ENCODE measurements at places on chromosomes 7 and 10.

DNA sequence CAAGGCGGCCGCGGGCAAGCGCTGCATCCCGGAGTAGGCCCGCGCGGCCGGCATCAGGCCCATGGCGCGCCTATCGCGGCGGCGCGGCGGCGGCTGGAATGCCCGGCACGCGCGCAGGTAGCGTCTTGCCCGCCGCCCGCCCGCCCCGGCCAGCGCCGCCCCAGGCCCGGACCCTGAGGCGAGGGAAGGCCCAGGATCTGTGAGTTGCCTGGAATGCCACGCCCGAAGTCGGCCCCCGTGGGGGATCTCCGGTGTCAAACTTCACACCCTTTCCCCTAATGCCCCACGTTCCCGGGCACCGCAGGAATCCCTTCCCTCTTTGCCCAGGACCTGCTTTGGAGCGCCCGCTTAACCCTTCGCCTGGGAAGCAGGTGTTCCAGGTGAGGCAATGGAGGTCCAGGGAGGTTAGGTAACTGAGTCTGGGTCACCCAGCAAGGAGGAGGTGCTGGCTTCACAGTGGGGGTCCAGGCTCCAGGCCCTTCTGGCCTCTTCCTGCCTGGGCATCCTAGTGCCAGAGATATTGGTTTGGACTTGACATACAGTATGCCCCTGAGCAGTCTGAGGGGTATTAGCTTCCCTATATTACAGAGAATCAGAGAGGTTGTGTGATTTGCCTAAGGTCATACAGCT is 138.1 kb downstream of the ARHGAP22 start:
- peak; percentile 76 for DNase-seq

GRCh38 chr7:91957823-91958222 is 17.2 kb downstream of the AKAP9 start:
- no peak for DNase-seq

DNA sequence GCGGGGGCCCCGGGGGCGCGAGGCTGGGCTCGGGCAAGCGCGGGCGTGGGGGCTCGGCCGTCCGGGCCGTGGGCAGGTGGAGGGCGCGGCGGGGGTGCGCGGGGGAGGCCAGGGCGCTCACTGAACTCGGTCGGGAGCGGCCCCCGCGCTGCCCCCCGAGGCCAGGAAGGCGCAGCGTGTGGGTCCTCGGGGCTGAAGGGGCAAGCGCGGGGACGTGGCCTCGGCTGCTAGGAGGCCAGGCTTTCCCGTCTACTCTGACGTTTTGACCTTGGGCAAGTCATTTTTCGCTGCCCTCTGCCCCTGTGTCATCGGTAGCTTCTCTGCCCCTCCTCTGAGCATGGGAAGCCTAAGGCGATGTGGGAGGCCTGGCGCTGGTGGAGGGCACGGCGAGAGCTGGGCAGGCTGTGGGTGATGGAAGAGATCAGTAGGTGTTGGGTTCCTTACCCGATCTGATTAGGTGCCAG is 441 bp downstream of the FBH1 start:
- DNase-seq = peak; percentile 44

DNA sequence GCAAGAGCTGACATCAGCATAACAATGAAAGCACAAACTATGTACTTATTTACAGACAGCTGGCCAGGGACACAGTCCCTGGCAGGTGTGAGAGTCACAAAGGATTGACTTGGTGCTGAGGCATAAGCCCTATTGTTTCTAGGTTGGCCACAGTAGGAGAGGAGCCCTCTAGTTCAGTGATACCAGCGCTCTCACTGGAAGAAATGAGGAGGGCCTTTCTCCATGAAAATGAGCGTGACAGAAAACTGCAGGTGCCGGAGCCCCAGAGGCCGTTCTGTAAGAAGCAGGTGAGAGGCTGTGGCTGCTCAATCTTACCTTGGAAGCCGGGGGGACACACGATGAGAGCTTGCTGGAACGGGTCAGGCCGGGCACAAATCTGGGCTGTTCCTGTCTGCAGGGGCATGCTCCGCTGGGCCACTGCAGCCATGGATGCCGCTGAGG is 90.5 kb downstream of the CLEC2L start:
- DNase-seq = no peak

- DNase-seq = peak; percentile 79
Observed at GRCh38 chr7:4189131-4189570, 492.9 kb upstream of the FOXK1 start.

- DNase-seq = no peak
Observed at GRCh38 chr7:106039486-106040060, 72.5 kb downstream of the SYPL1 start.

- DNase-seq = peak; percentile 48
Observed at GRCh38 chr7:82605247-82605864, 161.8 kb upstream of the CACNA2D1 start.

GRCh38 chr7:3028758-3029093 is 14.9 kb downstream of the CARD11 start:
- DNase-seq = no peak

DNA sequence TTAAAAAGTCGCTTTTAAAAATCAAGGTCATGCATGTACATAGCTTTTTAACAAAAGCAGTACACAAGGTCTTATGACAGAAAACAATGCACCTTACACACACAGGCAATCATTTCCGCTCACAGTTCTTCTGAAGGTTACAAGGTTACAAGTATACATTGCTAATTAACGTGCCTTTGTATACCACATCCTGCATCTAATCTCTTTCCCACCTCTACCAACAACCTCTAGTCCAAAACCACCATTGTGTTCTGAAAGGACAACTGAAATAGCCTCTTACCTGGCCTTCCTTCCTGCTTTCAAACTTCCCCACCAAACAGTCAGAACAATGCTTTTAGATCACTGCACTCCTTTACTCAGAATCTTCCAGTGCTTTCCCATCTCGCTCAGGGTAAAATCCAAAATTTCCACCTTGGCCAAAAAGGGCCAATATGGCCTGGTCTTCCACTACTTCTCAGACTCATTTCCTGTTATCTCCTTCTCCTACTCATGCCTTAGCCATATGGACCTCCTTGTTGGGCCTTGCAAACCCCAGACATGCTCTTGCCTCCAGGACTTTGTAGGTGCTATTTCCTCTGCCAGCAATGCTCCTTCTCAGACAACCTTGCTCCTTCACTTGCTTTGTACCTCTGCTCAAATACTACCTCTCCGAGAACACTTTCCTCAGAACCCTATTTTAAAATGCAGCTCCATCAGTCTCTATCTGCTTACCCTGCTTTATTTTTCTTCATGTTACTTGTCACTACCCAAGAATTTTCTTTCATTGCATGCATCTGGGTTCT is 205.4 kb downstream of the DNAJC1 start:
- no peak for DNase-seq

DNA sequence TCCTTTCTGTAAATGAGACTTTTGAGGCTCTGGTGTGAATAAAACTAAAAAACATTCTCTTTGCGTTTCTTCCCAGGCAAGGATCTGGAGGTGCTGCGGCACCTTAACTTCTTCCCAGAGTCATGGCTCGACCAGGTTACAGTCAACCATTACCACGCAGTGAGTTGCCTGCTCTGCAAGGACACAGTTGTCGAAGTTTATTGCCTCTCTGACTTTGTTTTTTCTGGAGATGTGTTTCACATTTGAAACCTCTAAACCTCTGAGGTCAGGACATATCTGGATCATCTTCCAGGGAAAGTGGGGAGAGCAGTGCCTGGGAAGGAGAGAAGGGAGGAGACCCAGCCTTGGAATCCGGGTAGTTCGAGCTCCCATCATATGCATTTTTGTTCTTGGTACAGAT is 43.4 kb upstream of the PLEKHA1 start:
- no peak for DNase-seq

DNA sequence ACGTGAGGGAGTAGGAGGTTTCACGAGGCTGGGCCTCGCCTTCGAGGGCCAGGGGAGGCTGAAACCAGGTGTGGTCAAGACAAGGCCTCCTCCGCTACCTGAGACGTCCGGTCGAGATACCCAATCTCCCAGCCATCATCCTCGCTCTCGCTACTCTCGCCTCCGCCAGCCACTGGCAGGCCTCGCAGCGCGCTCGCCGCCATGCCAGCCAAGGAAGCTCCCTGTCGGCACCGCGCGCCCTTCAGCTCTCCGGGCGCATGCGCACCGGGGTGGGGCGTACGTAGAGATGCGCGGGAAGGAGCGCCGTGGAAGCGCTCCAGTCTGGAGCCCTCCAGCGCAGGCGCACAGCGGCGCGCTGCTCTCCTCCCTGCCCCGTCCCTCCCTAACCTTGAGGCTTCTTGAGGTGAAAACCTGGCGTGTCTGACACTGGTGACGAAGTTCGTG is at the start of gene ASZ1:
ASZ1 (minus strand) TSS at position 236 of the 444 bp plus-strand sequence; CDS start at position 203, 33 bp downstream.
- DNase-seq = no peak

GRCh38 chr7:92705831-92706230 is 115.6 kb upstream of the FAM133B start:
- DNase-seq = peak; percentile 24

DNA sequence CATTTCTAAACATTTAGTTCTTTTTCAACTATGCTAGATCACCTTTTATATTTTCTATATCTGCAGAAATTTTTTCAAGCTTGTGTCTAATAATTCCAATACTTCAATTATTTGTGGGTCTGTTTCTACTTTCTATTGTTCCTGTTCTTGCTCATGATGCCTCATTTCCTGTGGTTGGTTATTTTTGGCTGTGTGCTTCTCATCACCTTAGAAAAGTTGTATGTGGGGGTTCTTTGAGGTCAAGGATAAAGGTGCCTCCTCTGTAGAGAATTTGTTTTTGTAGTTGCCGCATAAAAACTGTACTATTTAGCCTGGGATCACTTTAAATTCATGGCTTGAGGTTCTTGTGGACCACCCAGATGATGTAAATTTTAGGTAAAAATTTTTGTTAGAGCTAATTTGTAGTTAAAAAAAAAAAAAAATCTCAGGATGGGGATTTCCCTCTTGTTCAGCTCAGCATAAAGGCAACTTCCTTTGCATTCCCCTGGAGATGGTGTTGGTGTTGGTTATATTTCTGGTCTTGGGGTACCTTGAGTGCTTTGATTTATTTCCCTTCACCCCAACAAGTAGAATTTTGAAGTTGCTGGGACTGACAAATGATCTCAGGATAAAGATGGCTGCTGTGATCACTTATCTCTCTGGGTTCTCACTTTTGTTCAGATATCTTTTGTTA is 27.0 kb upstream of the JAZF1 start:
- peak; percentile 51 for DNase-seq

- DNase-seq = no peak
Observed at GRCh38 chr7:137544453-137545058, 201.0 kb upstream of the PTN start.

- no peak for DNase-seq
Observed at GRCh38 chr7:42986213-42986612, 54.0 kb downstream of the MRPL32 start.

DNA sequence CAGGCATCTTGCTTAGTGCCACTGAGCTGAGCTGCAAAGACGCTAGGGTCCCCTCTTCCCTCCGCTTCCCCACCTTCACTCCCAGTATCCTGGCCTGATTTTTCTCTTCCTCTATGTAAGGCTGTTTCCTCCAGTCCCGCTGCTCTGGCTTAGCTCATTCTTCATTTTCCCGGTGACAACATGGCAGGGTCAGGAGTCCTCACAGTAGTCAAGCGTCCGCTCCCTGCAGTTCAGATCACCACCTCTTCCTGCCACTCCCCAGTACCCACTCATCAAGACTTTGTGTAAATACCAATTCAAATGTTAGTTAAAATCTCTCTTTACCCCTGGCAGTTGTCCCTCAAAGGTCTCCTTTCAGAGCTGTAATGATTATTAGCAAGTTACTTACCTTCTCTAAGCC is 650.4 kb upstream of the CELF2 start:
- no peak for DNase-seq

GRCh38 chr7:84237533-84238173 is 43.1 kb upstream of the SEMA3A start:
- DNase-seq = peak; percentile 96

- no peak for DNase-seq
Observed at GRCh38 chr10:76218035-76218434, 786.6 kb downstream of the LRMDA start.

- no peak for DNase-seq
Observed at GRCh38 chr7:94654783-94655125, 1.2 kb downstream of the SGCE start.

GRCh38 chr7:47188136-47188535 is 393.8 kb downstream of the TNS3 start:
- no peak for DNase-seq

GRCh38 chr7:47361746-47362215 is 220.1 kb downstream of the TNS3 start:
- DNase-seq = peak; percentile 97

DNA sequence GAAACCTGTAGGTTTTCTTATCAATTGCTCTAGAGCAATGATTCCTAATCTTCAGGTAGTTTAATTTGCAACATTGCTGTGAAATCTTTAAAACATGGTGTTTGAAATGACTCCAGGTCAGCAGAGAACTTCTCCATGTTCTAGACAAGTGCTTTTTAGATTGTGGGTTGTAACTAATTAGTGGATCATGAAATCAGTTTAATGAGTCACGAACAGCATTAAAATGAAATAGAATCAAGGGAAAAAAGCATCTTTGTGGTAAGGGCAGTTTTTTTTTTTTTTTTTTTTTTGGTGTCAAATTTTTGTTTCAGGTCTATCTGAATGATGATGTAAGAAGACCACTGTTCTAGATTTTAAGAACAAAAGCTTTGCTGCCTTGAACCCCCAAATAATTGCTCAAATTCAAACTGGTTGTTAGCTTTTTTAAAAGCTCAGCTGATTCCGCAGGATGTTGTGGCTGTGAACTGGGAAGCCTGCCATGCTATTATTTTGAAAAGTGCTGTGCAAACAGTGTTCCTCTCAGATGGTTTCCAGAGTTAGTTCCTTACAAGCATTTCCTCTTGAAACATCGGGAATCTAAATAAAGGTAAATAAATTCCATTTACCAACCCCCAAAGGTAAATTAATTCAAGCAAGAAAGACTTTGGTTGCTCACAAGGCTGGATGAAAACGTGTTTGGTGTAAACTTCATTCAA is 13.1 kb upstream of the PDK4 start:
- no peak for DNase-seq

DNA sequence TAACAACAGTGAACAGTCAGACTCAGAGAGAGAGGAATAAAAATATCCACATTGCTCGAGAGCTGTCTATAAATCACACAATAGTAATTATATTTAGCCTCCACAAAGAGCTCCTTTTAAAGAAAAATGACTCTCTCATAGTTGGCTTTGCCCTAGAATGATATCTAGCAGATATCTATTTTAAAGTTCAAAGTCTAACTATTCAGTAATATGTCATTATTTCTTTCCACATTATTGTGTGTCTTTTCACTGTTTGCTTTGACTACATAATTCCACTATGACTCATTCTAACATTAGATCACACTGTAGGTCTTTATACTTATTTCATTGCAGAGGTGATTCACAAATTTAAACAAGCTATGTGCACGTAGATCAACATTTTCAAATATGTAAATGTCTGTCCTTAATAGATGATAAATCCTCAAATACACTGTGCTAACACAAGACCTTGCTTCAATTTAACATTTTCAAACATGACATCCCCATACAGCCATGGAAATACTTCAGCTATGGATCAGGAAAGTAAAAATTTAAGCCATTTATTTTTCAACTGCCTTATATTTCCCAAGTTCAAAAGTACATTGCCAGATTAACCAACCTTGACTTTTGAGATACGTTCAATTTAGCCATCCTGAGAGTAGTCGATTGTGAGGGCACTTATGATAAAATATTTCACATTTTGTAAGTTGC is 99.9 kb upstream of the AKR1E2 start:
- DNase-seq = peak; percentile 88

Data from epithelial cell of esophagus (primary cell).